CD4-positive, alpha-beta T cell treated with Interleukin-15 for 1 hour (primary cell): ENCODE measurements at places on chromosomes 5 and 9.
A peak's percentile ranks its signal among the peaks of the same experiment; 100 is the strongest.

- DNase-seq = no peak
These were observed 63.4 kb downstream of the MVB12B start for GRCh38 chr9:126389992-126390391.

DNA sequence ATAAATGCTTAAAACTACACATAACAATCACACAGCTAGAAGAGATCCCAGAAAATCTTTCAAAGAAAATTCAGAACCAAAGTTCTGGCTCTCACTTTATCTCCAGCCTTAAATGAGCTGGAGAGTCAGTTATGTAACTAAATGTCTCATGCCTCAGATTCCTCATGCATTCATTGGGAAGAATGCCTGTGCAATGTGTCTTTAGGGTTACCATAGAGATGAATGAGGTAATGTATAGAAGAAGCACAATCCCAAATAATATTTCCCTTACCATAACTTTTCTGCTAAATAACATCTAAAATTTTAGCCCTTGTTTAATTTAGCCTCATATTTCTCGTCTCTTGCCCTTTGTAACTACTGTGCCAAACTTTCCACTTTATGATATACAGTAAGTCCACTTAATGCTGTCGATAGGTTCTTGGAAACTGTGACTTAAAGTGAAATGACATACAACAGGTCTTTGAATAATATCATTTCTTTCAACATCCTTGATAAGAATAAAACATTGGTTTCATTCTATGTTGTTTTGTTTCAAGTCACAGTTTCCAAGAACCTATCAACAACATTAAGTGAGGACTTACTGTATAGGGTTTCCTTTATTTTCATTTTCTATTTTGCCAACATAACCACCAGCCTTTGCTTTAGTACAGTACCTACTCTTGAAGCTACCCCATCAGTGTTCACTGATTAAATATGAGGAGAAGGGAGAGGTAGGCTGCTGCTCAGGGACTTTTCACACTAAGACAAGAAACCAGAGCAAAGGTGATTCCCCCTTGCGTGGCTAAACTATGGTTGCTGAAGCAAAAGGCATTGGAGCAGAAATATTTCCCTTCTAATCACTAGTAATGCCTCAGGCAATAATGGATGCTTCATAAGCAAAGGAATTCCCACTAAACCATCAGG is 295.7 kb upstream of the PTGER4 start:
- DNase-seq = no peak

- DNase-seq = no peak
These were observed 214.0 kb downstream of the ENC1 start for GRCh38 chr5:74426506-74426905.

GRCh38 chr9:113805486-113806132 is 70.5 kb upstream of the ZNF618 start:
- DNase-seq = no peak

- no peak for DNase-seq
These were observed 78.2 kb upstream of the MAP3K1 start for GRCh38 chr5:56737002-56737621.

GRCh38 chr5:145699846-145700245 is 135.3 kb downstream of the PRELID2 start:
- no peak for DNase-seq

DNA sequence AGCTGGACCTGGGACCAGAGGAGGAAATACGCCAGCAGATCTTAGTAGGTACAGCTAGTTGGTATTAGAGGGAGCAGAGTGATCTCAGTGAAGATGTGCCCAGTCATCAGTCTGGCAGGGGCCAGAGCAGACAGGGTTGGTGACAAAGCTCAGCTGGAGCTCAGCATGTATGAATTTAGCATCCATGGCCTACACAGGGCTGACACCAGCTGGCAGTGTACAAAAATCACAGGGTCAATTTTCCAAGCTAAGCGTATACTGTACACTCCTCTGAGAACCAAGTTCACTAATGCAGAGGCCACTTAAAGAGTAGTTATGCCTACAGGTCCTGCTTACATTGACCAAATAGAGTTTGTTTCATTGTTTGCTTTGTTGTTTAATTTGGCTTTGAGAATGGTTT is 146.6 kb downstream of the SLC24A2 start:
- no peak for DNase-seq

GRCh38 chr9:130994135-130995085 is 14.6 kb upstream of the LAMC3 start:
- DNase-seq = no peak

GRCh38 chr5:180306796-180307195 is 14.9 kb upstream of the MAPK9 start:
- DNase-seq = no peak

GRCh38 chr9:129648092-129648763 is 6.3 kb upstream of the ASB6 start:
- no peak for DNase-seq

DNA sequence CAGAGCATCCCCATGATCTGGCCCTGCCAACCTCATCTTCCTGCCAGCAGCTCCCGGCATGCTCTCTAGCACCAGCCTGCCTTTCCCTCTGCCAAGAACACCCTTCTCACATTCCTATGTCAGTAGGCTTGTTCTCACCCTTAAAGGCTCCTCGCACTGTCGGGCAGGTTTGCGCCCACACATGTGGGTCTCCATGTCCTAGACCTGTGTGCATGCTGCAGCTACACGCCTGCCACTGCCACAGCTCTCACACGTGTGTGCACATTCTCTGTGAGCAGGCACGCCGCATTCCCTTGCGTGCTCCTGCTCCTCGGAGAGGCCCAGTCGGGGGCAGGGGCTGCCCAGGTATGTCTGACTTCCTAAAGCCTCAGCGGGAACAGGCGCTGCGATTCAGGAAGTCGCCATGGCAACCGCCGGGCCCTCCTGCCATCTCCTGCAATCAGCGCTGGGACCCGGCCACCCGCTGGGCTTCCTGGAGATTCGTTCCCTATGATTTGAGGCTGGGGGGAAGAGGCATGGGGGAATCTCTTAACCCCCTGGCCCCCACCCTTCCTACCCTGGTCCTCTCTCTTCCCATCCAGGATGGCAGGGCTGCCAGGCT is 28.1 kb downstream of the NDUFA8 start:
- DNase-seq = no peak

GRCh38 chr5:139740138-139740991 is 55.2 kb upstream of the PSD2 start:
- DNase-seq = peak; percentile 24

- DNase-seq = no peak
These were observed 6.8 kb downstream of the SLC1A3 start for GRCh38 chr5:36613241-36613640.

DNA sequence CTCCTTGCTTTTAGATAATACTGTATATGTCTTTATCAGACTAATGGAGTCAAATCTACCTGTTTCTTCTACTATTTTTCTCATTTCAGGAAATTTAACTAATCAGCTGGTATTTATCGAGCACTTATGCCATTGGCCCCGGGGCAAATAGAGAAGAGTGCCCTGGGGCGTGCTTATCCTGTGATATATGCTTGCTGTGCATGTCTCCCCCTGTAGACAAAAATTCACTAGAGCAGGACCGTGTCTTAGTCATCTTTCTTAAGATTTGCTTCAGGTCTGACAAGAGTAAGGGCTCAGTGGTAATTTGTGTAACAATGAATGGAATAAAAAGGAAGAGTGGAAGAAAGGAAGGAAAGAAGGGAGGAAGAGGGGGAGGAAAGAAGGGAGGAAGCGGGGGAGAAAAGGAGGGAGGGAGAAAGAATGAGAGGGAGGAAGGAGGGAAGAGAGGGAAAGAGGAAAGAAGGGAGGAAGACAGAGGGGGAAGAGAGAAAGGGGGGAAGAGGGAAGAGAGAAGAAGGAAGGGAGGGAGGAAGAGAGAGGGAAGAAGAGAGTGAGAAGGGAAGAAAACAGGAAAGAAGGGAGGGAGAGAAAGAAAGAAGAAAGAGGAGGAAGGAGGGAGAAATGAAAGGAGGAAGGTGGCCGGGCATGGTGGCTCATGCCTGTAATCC is 295.7 kb upstream of the PANK3 start:
- DNase-seq = no peak

GRCh38 chr5:163531272-163531671 is 25.9 kb downstream of the MAT2B start:
- no peak for DNase-seq

- DNase-seq = peak; percentile 45
These were observed 3.9 kb upstream of the GNAQ start for GRCh38 chr9:78035383-78035993.

- DNase-seq = no peak
These were observed 438 bp downstream of the NSUN2 start for GRCh38 chr5:6632324-6632887.

DNA sequence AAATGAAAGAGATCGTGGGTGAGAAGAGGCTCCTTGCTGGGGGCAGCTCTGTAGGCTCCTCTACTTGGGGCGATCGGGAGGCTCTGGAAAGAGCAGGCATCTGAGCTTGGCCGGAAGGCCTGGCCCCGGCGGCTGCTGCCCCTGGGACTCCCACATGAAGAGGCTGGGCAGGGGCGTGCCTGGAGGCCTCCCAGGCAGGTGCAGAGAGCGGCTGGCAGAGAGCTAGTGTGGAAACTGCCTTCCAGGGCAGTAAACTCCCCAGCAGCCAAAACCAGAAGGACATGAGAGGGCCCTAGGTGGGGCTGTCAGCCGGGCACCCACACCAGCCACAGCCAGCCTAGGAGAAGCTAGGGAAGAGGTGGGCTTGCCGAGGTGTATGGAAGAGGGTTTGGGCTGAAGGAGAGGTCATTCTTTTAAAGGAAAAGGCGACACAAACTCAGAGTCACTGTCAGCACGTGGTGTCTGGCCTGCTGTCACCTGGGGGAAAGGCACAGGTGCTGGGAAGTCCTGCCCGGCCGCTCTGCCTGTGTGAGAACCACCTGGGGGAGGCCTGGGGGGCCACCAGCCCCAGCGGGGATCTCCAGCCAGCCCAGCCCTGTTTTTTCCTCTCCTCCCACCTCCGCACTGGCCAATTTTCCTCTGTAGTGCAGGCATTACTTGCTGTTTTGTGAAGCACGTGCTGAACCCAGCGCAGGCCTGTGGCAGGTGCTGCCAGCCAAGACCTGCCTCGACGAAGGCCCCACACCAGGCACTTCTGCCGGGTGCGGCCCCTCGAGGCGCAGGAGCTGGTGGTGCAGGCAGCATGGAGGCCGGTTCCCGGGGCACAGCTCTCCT is 44.8 kb upstream of the EGFL7 start:
- DNase-seq = no peak

DNA sequence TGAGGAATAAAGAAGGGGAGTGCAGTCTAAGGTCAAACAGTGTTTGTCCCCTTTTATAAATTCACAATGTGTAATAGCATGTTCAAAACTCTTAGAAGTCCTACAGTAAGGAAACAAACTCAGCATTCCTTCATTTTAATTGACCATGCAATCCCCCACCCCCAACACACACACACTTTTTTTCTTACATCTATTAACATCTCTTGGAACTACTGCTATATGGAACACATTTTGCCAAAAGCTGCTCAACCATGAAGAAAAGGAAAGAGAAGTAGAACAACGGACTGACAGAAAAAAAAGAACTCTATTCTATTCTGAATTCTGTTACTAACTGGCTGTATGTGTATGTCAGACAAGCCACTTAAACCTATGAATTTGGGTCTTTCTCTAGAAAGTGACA is 2.8 kb upstream of the CTNNAL1 start:
- no peak for DNase-seq
